ENCODE measurements at places on chromosomes 1 and 21.
A peak's percentile ranks its signal among the peaks of the same experiment; 100 is the strongest.

DNA sequence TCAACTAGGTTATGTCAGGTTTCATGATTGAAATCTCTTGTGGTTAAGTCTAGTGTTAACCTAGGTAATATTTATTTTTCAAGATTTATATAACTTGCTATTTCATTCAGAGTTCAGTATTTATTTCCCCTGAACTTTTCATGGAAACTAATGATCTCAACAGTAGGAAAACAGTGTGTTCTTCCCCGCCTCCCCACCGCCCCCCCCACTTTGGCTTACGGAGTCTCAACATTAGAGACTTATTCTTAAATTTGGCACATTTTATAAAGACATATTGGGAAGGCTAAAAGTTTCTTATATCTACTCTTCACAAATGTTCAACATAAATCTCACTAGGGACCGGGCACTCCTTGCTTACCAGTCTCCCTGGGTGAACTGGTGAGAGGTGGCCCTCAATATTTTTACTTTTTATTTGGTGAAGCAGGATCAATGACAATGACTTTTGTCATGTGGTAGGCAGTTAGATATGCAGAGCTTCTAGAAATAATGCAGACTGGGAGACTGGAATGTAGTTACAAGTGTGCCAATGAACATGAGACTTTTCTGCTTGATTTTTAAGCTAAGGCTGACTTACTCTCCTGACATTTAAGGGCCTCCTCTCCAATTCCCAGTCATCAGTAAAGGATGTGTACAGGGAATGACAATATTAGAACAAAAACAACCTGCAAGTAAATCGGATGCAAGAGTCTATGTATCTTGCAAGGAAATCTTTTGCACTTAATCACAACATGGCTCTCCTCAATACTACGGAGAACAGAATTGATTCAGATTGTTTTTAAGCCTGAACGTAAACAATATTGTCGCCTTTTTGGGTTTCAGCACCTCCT, 1.7 kb upstream of the MAN1A2 start:
- DNase-seq: no peak

DNA sequence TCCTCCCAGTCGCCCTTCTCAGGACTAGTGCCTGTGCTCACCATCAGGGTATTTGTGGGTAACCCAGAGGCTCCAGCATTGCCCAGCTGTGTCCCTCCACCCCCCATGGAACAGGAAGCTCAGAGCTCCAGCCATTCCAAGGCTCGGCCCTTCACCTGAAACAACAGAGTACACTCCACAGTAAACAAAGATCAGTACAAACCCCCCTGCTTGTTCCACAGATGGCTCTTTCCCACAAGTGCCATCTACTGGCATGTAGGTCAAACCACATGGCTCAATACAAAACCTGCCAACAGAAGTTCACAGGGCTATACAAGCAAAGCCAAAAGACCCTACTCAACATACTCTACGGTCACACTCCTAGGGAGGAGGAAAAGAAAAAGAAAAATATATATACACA, 258.7 kb downstream of the AGBL4 start:
- DNase-seq: no peak

DNA sequence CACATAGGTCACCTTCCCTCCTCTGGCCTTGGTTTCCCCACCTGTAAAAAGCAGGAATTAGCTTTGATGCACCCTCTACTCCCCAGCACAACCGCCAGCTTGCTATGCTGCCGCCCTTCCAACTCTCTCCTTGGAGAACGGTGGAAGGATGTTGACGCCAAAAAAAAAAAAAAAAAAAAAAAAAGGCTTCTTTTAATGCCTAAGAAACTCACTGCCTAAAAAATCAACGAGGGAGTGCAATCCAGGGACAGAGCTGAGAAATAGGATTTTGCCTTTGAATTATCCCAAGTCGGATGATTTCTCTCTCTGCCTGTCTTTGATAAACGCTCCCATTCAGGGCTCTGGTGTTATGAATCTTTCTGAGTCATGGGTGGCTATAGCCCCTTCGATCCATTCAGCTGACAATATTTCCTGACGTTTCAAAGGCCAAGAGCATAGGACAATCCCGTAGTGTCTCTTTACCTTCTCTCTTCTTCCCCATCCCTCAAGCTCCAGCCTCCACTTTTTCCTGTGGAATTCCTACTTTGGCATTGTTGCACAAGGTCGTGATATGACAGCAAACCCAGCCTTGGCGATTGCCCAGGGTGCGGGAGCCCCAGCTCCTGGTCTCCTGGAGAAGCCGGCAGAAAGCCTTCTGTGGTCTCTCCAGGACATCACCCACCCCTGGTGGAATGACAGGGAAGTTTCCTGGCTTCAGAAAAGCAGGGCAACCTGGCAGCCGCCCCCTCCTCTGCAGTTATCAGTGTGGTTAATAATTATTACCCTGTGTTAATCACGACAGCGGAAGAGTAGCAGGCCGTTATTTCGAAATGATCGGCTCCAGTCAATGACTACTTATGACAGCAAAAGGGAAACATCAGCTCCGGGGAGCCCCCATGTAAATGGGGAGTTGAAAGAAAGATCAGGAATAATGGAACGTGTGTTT, 8.0 kb upstream of the PLXNA2 start:
- DNase-seq: no peak

- no peak for DNase-seq
These were observed 93.0 kb upstream of the BMP8A start for GRCh38 chr1:39398278-39399021.

- no peak for DNase-seq
These were observed 5.8 kb upstream of the KIAA0040 start for GRCh38 chr1:175198332-175198731.

GRCh38 chr21:35226328-35226727, 177.2 kb upstream of the RUNX1 start:
- no peak for DNase-seq

DNA sequence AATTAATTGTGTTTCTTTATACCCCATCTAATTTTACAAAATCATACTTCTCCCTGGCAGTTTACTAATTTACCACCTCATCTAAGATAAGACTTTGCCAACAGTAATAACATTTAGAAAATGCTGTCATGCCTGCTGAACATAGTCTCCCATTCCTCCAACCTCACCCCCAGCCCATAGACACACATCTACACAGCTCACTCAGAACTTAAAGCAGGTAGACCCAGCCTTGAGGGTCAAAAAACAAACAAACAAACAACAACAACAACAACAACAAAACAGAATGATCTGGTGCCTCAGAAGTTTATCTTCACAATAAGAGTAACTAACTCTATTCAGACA, 94.0 kb downstream of the ZC3H11B start:
- no peak for DNase-seq

DNA sequence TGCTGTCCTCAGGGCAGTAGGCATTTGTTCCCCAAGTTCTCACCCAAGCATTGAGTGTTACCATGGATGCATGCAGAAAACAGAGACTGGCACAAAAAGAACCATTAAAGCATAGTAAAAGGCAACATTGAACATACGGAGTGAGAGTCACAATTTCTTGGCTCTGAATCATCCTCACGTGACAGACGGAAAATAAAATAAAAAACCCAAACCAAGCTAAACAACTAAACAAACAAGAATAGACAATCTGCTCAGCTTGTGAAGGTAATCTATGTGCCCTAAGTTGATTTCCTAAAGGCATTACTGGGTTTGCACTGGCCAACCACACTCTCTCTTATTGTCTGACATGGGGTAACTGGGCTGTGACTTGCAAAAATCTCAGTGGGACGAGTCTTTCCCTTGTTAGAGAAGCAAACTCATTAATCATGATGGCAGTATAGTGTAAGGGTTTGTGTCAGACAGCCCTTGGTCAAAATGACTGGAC, 306.0 kb downstream of the ASTN1 start:
- DNase-seq: no peak

DNA sequence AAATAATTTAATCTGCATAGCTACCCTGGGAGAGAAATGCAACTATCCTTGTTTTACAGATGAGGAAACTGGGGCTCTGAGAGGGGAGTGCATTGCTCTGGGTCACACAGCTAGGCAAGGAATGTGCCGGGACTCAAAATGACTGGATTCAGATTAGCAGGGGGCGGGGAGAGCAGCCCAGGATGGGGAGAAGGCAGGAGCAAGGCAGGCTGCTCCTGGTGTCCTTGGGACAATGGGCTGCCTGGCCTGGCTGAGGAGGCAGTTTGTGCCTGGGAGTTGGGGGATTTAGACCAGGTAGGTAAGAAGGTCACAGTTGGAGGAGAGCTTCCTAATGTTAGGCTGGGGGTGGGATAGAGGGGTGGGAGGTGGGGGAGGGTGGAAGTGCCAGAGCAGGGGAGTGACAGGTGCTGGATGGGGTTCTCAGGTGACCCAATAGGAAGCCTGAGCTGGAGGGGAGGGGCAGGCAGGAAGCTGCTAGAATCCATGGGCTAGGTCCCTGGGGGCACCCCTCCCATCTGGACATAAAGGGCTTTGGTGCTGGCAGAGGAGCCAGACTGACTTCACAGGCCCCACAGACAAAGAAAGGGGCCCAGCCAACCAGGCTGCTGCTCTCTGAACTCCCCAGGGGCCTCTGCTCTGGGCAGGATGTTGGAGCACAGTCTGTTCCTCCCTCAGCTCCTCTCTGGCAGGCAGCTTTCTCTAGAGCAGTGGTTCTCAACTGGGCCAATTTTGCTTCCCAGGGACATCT, 29.0 kb downstream of the TRIM62 start:
- DNase-seq: no peak

- no peak for DNase-seq
These were observed 836.1 kb upstream of the ADAMTS5 start for GRCh38 chr21:27802816-27803475.

DNA sequence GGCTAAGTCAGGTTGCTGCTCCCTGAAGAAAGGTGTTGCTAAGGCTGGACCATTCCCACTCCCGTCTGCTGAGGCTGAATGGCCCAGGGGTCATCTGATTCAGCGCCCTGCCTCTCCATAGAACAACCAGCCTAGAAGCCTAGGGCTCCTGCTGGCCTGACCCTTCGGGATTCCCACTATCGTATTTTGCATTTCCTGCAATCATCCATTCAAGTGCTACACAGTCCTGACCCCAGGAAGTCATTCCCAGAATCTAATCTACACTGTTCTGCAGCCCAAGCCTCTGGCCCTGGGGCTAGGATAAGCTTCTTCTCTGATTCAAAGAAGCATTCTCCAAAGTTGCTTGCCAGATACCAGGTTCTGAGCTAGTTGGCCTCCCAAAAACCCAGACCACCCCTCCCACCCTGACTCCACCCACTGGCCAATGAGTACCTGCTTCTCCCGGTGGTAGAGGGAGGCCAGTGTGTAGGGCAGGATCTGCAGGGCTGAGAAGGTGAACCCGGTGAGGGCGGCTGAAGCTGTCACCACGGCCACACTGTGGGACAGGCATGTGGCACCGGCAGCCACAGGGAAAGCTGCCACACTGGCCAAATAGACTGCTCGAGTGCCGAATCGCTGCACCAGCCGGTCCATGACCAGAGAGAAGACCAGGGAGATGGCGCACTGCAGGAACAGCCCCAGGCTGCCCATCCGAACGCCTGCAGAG, 18.7 kb downstream of the SLC45A3 start:
- DNase-seq: no peak

DNA sequence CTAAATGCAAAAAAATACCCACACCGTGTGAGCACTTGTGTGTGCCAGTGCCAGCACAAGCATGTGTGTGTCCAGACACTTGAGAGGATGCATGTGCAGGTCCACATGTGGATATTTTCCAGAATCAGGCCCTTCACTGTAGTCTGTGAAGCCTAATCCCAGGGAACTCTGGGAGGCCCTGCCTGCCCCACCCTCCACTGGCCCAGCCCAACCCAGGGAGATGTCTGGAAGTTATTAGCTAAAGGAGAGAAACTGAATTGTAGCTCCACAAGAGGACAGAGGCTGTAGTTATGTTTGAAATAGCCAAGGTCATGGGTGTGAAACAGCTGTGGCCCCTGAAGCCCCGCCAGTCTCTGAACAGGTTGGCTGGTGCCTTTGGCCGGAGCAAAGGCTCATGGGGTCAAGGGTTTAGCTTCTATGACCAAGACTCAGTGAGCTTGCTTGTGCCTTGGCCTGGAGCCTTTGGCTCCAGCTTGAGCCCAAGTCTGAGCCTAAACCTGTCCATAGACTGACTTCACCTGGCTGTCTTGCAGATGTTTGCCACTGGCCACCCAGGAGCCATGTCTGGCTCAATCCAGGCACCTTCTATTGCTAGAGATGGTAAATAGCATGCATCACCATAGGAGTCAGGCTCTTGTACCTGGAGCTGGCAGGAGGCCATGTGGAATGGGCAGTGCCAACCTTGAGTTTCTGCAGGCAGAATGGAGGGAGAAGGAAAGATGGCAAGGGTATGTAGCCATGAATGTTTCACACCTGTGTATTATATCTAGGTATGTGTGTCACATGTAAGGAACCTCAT, 69.9 kb downstream of the TMEM53 start:
- DNase-seq: no peak

DNA sequence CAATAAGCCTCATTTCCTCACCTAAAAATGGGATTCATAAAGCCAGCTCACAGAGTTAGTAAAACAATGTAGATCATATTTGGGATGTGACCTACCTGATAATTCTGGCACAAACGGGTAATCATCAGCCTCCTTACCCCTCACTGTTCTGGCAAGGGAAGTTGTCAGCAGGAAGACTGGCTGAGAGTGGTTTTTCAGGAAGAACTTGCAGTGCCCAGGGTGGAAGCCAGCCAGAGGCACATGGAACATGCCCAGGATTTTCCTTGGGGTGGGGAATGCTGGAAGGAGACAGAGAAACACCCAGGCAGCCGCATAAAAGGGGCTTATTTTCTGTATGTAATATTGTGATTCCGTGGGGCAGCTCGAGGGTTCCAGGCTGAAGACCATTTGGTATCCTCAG, 7.7 kb upstream of the SLC5A9 start:
- peak; percentile 20 for DNase-seq

DNA sequence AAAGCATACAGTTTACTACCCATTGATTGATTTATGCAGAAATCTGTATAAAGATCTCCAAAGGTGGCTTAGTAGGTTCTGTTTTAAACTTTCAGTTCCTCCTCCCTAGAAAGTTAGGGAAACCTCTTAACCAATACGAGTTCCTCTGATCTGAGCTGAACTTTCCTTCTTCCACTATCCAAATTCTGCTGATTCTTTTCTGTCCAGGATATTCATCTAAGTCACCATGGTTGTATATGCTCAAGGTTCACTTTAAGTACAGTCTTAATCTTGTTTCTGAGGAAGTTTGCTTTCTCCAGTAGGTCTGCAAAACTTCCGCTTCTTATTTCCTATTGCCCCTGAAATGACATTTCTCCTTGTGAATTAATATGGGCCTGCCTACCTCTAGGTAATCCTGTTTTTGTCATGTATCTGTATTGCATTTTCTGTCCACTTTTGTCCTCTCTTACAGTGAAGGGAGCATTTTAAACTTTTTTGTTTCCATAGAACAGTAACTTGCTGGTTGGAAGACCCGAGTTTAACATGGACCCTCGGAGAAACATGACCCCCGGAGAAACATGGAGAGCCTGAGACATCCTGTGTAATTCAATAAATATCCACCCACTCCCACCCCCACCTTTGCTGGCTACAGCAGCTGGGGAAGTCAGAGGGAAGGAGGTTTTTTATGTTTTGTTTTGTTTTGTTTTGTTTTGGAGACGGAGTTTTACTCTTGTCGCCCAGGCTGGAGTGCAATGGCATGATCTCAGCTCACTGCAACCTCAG, 16.7 kb upstream of the TUT4 start:
- DNase-seq: no peak
